ENCODE measurements at places on chromosomes 13 and 19.
A peak's percentile ranks its signal among the peaks of the same experiment; 100 is the strongest.

DNA sequence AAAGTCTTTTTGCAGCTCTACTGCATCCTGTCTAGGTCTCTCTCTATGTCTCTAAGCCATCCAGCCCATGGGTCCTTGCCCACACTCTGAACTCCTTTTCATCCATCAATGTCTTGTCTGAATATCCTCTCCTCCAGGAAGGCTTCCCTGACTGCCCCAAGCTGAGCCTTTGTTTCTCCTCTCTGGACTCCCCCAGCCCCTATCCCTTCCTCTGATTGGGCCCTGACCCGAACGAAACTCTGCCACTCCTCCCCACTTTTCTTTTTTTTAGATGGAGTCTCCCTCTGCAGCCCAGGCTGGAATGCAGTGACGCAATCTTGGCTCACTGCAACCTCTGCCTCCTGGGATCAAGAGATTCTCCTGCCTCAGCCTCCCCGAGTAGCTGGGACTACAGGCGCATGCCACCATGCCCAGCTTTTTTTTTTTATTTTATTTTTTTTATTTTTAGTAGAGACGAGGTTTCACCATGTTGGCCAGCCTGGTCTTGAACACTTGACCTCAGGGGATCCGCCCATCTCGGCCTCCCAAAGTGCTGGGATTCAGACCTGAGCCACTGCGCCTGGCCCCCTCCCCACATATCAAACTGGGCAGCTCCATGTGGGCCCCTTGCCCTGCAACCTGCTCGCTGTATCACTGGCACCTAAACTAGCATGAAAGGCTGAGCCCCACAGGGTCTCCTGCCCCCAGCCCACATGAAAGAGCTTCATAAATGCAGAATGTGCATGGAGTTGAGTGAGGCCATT lies 870 bp upstream of the UNC13A start:
- DNase-seq = no peak

DNA sequence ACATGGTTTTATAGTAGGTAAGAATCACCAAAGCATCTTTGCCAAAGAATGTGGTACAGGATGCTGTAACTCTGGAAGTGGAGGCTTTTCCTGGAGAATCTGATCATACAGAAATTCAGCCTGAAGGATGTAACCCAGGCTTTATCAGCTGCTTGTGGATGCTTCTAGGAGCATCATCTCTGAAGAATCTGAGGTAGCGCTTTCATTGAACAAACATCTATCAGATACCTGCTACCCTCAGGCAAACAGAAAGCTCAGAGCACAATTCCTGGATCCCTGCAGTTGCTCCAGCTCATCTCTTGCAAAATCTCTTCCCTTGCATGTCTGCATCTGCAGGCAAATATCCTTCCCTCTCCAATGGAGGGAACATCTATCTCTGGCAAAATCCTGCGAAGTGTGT lies 9.3 kb downstream of the FAM124A start:
- DNase-seq = no peak

GRCh38 chr13:93226065-93226622 lies 463 bp upstream of the GPC6 start:
- DNase-seq = no peak

DNA sequence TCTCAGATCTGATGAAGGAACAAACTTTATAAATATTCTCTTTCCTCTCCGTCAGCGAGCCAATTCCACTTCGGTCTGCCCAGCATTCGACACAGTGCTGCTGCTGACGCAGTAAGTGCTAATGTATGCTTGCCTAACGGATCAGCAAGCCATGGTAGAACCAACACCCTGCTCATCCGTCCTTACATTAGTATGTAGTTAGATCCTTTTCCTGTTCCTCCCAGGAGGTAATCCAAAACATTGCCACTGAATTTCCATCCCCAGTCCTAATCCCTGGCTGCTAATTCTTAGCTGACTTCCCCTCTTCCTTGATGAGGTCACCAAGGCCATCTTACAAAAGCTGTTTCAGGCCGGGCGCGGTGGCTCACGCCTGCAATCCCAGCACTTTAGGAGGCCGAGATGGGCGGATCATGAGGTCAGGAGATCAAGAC lies 88.0 kb downstream of the STARD13 start:
- DNase-seq = no peak

- peak; percentile 52 for DNase-seq
Observed at GRCh38 chr19:459724-460511, 915 bp downstream of the SHC2 start.

- DNase-seq = no peak
Observed at GRCh38 chr13:43773602-43774001, 13.2 kb downstream of the ENOX1 start.

DNA sequence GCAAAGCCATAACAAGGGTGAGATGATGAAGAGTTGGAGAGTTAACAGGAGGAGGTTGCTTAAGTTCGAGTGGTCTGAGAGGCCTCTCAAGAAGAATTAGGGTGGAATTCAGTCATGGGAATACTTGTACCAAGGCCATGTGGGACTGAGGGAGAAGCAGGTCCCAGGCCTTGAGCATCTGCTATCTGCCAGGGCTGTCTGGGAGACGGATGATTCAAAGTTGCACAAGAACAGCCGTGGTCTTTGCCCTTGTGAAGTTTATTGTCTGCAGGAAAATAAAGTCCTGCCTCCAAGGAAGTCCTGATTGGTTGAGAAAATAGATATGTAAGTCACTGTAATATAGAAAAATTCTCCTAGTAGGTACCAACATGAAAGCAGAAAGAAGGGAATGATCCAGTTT lies 178.8 kb upstream of the RFC3 start:
- no peak for DNase-seq

DNA sequence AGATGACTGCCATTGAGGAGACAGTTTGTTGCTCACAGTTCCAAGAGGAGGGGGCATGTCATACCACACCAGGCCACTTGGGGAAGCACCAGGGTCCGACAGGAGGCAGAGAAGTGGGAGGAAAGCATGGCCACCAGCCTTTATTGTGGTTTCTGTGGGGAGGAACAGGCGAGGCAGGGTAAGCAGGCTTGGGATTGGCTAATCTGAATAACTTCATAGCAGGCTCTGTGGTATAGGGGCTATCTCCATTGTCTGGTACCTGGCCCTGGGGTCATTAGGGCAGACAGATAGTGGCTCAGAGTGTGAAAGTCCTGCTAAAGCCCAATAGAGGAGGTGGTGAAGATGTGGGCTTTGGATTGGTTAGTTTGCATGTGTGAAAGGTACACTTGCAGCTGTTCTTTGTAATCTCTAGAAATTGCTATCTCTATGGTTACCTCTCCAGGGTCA lies 35.5 kb downstream of the CBY2 start:
- DNase-seq = no peak

GRCh38 chr13:110099922-110100321 lies 207.0 kb downstream of the COL4A1 start:
- DNase-seq = no peak

- no peak for DNase-seq
Observed at GRCh38 chr13:20144141-20144850, 16.6 kb downstream of the GJA3 start.

GRCh38 chr13:100392709-100393630 lies 195.6 kb downstream of the GGACT start:
- DNase-seq = peak; percentile 9

GRCh38 chr19:804419-805165 lies 7.3 kb downstream of the PTBP1 start:
- no peak for DNase-seq

- no peak for DNase-seq
Observed at GRCh38 chr13:51802631-51803418, 1.1 kb downstream of the DHRS12 start.

- DNase-seq = no peak
Observed at GRCh38 chr13:51806566-51806965, 2.6 kb upstream of the DHRS12 start.

DNA sequence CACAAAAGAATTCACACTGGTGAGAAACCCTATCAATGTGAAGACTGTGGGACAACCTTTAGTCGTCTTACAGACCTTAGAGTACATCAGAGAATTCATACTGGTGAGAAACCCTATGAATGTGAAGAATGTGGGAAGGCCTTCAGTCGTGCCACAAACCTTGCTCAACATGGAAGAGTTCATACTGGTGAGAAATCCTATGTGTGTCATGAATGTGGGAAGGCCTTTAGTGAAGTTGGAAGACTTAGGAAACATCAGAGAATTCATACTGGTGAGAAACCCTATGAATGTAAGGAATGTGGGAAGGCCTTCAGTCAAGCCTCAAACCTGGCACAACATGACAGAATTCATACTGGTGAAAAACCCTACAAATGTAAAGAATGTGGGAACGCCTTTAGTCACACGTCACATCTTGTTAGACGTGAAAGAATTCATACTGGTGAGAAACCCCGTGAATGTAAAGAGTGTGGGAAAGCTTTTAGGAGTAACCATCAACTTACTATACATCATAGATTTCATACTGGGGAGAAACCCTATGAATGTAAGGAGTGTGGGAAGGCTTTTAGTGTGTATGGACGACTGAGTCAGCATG lies 24.0 kb upstream of the ZNF573 start:
- DNase-seq = no peak

DNA sequence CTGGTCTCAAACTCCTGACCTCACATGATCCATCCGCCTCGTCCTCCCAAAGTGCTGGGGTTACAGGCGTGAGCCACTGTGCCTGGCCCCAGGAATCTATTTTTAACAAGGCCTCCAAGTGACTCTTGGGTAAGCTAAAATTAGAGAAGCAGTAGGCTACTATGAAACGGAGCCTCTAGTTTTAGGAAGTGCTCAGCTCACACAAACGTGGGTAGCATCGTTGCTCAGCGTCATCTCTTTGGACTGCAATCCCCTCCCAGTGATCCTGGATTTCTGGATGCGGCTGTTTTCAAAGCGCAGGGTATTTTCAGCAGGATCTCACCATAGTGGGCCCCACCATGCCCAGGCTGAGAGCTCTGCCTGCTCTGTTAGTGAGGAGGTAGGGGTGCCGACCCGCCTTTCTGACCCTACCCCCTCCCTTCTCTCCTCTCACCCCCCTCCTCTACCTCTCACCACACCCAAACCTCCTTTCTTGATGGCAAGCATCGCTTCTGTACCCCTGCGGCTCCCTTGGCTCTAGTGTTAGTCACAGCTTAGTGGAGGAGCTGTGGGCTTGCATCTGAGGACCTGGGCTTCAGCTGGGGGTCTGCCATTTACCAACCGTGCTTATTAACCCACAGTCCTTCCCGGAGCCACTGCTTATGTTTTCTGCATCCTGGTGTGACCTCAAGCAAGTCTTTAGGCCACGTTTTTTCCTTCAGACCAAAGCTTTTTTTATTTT lies 34.2 kb downstream of the GJA3 start:
- DNase-seq = no peak

DNA sequence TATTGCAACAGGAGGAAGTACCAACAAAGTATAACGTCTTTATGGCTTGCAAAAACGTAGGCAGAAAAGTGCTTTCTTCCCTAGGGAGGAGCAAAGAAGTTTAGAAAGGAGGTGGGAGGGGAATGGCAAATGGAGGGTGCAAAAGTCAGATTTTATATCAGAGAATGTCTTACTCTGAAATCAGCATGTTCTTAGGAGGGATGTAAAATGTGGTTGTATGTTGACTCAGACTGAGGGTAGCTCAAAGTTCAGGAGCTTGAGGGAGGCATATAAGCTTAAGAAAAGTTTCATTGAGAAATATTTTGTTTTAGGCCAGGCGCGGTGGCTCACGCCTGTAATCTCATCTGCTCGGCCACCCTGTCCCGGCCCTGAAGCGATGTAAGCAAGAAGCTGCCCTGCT lies 1.7 kb downstream of the ZNF90 start:
- DNase-seq = no peak

DNA sequence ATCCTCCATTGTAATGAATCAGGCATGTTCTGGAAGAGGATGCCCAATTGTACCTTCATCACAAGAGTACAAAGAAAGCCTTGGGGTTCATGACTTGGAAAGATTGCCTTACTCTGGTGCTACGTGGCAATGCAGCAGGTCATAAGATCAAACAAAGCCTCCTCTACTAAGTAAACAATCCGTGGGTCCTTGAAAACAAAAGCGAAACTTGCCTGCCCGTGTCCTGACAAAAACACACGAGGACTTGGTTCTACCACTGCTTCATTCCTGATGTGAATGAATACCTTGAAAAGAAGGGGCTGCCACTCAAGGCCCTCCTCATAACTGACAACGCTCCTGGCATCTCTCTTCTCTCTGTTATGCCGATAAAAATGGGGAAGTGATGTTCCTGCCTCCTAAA lies 18.9 kb downstream of the ZNF563 start:
- DNase-seq = no peak

- no peak for DNase-seq
Observed at GRCh38 chr19:11814700-11815035, 595 bp downstream of the ZNF440 start.

DNA sequence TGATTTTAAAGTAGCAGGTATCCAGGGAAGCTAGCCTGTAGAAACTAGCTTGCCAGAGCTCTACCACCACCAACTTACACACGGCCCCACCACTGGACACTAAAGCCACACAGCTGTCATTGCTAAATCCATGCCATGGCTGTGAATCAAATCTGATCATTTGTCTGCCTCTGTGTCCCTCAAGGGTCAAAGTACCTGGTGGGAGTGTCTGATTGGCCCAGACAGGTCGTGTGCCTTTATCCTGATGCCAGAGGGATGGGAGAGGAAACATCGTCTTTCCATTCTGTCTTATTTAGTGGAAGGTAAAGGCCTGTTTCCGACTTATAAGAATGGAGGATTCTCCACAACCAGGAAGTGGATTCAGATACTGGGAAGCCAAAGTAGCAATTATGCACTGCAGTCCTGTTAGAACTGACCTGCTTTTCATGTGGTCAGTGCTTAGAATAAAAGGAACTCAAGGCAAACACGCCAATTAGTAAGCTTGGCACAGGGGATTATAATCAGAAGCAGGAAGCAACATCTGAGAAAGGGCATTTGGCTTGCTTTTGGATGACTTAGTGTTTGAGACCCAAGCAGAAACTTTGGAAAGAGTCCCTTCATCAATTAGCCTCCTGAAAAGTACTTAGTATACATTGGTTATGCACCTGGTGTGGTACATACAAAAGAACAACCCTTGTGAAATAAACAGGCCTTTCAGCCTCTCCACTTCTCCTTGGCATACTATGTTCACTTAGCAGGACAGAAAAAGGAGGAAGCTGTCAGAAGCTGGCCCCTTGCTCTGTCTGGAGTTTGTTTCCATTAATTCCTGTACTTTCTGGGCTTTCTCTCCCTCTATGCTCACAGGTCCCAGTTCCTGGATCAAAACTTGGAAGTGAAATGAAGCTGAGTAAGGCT lies 192.4 kb downstream of the NUFIP1 start:
- DNase-seq = no peak

DNA sequence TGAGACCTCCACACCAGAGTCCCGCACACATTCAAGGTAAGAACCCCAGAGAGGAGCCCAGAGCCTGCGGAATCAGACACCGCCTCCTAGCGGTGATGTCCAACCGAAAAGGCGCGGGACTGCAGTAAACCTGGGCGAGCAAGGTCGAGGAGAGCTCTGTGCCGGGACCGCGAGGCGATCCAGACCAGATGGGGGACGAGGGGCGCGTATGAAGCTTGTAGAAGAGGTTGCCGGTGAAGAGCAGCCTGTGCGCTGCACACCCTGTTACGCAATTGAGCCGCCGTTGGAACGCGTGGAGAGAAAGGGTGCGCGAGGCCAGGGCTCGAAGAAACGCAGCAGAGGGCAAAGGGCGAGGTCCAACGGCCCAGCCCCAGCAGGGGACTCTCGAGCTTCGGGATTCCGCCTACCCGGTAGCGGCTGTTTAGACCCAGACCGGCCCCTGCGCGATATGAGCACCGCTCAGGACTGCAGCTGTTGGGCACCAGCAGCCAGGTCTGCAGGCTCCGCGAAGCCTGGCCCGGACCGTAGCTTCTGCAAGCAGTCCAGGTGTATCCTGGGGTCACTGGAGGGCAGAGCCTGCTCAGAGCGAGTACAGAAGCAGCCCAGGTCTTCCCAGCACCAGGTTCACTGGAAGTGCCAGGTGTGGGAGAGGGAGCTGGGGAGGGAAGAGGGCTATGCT lies 65.9 kb upstream of the ZNF599 start:
- no peak for DNase-seq

- no peak for DNase-seq
Observed at GRCh38 chr13:21055016-21055415, 6.4 kb downstream of the LATS2 start.

- peak; percentile 51 for DNase-seq
Observed at GRCh38 chr19:17304386-17305215, 1.1 kb upstream of the MRPL34 start.

Data from SHP77 treated with DMSO at 0.1 percent for 48 hours (cell line).